ENCODE measurements at places on chromosomes 7 and 10.

- no peak for DNase-seq
Measured at GRCh38 chr7:151511270-151511669, 8.4 kb downstream of the RHEB start.

DNA sequence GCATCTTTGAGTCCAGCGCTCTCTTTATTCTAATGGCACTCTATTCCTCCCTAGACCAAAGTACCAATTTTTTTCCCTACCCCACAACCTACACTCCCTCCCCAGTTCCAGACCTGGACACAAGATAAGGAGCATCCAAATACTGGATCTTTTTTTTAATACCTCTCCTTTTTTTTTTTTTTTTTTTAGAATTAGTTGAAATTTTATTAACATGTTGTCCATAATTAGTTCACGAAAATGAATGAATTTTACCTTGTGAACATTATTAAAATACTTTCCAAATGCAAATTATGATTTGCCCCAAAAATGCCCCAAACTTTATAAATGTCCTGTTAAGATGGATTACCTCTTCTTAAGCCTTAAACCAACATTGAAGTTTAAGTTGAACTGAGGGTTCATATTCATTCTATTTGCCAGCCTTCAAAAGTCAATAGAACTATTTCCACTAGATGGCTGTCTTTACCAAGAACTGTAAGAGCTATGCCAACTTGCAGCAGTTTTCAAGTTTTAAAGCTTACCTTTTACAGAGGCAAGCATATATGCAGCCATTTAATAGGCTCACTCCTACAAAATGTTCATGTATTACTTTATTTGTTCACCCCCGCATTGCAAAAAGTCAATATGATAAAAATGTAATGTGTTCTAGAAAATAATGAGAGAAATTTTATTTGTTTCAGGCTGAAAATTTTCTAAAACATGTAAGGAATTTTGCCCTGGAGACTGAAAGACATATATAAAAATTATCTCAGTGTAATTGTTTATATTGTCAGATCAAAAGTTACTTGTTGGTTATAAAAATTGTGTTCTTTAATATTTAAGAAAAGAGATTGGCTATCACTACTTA is 39.7 kb upstream of the TNKS2 start:
- no peak for DNase-seq

DNA sequence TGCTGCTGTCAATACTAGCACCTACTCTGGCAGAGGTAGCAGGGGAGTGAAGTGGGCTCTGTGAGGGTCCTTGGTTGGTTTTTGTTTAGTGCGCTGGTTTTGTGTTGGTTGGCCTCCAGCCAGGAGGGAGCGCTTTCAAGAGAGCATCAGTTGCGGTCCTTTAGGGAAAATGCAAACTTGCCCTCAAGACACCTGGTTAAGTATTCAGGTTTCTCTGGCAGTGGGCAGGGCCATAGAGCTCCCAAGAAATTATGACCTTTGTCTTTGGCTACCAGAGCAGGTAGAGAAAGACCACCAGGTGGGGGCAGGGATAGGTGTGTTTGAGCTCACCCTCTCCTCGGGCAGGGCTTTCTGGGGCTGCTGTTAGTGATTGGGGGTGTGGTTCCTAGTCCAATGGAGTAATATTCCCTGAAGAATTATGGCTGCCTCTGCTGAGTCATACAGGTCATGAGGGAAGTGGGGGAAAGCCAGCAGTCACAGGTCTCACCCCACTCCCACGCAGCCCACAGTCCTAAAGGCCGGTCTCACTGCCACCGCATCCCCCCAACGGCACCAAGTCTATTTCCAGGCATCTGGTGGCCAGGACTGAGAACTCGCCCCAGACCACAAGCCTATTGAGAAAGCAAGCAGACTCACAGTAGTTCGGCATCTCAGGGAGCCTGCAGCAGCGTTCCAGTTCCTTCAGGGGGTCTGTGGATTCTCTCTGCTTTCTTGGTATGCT is 280.5 kb downstream of the SFMBT2 start:
- no peak for DNase-seq

DNA sequence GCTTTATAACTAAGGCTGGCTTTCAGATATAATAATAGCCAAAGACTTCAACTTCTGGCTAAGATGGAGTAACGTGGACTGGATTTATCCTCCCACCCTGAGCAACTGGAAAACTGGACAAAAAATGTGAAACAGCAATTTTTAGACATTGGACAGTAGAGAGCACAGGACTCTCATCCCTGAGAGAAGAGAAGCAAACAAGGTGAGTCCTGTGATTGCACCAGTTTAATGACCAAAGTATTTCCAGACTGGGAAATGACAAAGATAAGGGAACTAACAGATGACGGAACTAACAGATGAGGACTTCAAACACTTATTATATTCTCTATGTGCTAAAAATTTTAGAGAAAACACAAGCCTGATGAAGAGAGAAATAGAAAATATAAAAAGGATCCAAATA is 175.7 kb upstream of the SLC25A13 start:
- DNase-seq = no peak

GRCh38 chr10:78218798-78219490 is 185.3 kb downstream of the RPS24 start:
- DNase-seq = no peak
